ENCODE measurements at places on chromosomes 16 and 17.
A peak's percentile ranks its signal among the peaks of the same experiment; 100 is the strongest.

GRCh38 chr16:78425891-78426510 is 326.5 kb downstream of the WWOX start:
- DNase-seq = no peak

DNA sequence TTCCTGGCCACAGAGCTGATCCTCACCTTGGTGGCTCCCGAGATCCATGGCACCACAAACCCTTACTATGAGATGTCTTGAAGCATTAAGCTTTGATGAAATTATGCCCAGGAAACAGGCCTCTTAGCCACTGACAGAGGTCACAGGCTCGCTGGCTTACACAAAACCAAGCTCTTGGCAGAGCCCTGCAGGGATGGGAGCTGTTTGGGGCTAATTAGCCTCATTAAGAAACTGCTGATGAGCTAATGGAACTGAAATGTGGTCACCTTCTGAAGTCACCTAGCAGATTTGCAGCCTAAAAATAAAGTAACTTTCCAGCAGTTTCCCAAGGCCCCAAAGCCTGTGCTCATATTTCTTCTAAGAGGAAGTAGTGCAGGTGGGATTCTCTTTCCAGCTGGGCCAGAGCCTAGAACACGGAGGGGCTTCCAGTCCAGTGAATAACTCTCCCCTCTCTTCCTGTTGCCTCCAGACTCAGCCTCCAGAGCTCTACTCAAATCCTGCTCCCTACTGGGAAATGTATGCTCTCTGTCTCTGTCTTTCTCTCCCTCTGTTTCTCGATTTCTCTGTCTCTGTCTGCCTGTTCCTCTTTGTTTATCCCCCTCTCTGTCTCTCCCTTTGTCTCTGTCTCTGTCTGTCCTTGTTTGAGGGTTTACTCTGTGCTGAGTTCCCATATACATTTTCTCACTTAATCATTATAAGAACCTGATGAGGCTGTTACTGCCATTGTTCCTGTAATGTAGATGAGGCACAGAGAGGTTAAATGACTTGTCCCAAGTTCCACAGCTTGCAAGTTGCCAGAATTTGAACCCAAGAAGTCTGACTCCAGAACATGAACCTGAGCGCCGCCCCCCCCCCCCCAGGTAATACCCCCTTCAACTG is 338.9 kb downstream of the CA10 start:
- DNase-seq = no peak

GRCh38 chr17:60506312-60506711 is 19.7 kb downstream of the APPBP2 start:
- DNase-seq = no peak

- no peak for DNase-seq
These were observed 20.9 kb downstream of the RGS9 start for GRCh38 chr17:65158041-65158440.

- no peak for DNase-seq
These were observed 4.1 kb downstream of the KRT31 start for GRCh38 chr17:41393294-41393693.

- DNase-seq = no peak
These were observed 93.5 kb downstream of the NPIPB11 start for GRCh38 chr16:29312835-29313558.

- DNase-seq = peak; percentile 73
These were observed 773 bp downstream of the PHLPP2 start for GRCh38 chr16:71723537-71724319.

DNA sequence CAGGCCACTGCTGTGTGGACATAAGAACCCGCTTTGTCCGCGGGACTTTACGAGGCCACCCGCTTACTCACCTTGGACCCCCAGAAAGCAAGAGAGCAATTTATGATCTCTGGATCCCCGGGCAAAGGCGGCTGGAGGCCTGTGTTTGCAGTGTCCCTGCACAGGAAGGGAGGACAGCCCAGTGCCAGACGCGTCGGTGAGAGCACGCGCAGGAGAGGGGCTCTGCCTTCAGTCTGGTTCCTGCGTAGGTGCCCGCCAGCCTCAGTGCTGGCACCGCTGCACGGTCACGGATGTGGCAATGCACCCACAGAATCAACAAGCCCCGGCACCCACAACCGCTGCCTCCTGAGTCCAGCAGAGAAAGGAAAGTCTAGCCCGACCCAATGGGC is 248.4 kb downstream of the C16orf95 start:
- no peak for DNase-seq

DNA sequence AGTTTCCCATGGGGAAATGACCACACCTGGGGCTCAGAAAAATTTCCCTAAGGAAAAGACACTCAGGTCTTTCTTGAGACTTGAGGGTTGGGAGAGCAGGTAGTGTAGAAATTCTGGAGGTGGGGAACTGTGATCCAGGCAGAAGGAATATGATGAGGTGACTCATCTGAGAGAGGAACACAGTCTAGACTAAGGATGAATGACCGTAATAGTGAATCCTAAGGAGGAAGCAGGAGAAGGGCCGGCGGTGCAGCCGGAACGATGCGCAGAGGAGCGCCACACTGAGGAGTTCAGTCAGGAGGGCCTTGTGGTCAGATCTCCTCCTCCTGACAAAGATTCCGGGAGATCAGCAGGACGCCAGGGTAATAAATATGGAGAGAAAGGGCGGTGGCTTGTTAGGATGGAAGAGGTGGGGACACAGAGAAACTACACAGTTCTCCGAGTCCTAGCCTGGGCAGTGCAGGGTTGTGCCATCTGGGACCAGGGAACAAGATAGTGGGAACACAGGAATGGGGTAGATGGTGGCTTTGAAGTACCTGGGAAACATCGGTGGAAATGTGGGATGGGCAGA is 135.6 kb downstream of the PARN start:
- no peak for DNase-seq

DNA sequence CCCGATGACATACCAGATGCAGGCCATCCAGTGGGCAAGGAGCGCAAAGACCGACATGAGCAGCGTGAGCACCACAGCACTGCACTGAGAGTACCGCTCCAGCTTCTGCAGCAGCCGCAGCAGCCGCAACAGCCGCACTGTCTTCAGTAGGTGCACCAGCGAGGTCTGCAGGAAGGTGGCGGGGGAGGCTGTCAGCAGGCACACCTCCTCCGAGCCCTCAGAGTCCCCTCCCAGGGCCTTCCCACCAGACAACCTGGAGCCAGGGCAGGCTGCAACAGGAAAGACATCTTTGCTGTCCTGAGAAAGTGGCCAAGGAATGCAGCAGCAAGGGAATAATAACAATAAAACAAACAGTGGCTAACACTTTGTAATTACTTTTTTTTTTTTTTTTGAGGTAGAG is 9.1 kb downstream of the KCNH4 start:
- DNase-seq = no peak

DNA sequence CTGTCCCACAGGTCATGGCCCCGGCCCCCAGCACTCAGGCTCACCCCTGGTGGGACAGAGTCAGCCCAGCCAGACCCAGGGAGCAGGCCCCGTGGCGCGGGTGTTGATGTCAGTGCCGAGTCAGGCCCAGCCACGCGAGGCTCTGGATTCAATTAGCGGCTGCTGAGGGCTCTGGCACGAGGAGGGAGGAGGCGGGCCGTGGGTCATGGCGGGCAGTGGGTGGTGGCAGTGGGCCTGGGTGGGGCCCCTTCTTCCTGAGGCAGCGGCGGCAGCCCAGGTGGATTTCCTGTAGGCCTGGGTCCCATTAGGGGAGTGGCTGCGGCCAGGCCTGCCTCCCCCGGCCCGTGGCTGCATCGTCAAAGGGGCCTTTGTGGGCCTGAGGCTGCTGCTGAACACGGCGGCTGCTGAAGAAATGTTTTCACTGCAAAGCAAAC is 12.9 kb downstream of the VASN start:
- no peak for DNase-seq

DNA sequence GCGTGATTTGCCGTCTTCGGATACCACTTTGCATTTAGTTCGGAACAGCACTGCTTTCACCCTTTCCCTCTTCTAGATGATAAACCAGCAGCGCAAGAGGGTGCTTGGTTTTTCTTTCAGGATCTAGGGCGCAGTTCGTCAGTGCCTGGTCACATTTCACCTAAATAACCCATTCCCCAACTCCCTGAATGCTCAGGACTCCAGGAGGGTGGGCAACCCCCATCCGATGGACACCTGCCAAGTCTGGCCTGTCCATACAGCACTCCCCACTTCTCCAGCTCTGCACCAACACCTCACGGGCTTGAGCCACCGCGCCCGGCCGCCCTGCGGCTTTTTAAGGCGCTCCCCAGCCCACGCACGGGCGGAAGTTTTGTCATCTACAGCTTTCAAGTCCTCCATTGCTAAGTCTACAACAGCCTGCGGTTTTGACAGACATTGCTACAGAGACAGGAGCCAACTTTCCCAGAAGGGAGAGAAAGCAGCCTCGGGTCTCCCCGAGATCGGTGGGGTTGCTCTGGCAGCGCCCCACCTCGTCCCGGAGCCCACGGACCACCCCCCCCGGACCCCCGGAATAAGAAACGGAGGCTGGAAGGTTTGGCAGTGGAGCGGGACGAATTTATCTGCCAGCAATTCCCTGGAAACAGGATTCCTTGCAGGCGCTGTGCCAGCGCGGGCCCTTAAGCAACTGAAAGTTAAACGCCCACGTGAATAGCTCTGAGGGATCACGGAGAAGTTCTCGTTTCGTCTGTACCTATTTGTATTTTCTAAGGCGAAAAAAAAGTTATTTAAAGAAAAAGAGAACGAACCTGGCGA is 38.6 kb upstream of the SLFN13 start:
- peak; percentile 69 for DNase-seq

DNA sequence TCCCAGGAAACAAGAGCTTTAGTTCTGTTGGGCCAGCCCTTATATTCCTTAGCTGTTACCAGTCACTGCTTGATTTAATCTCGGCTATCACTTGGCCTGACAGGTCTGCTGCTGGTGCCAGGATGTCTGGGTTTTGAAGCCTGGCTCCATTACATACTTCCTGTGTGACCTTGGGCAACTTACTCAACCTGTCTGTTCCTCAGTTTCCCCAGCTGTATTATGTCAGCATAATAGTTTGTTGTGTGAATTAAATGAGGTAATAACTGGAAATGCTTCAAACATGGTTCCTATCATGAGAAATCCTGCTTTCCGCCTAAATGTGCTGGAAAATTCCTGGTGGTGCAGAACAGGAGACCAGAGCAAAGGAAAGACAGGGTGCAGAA is 50.6 kb upstream of the STH start:
- DNase-seq = no peak

DNA sequence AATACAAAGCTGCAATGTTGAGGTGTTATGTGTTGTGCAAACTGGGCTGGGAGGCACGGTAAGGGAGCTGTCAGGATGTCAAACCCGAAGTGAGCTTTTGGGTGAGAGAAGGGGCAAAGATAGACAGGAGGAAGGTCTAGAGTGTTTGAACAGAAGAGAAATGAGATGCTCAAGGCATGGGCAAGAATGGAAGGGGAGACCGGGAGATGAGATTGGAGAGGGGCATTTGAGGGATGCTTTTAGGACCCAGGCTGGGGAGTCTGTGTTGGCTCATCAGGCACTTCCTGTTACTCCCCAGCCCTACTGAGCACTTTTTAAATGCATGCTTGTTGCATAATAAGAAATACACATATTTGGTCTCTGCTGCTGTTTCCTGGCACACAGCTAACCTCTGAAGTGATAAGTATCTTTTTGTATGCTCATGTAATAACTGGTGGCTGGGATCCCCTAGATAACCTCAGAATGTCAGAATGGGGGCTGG is 13.7 kb downstream of the UNC45B start:
- DNase-seq = no peak

DNA sequence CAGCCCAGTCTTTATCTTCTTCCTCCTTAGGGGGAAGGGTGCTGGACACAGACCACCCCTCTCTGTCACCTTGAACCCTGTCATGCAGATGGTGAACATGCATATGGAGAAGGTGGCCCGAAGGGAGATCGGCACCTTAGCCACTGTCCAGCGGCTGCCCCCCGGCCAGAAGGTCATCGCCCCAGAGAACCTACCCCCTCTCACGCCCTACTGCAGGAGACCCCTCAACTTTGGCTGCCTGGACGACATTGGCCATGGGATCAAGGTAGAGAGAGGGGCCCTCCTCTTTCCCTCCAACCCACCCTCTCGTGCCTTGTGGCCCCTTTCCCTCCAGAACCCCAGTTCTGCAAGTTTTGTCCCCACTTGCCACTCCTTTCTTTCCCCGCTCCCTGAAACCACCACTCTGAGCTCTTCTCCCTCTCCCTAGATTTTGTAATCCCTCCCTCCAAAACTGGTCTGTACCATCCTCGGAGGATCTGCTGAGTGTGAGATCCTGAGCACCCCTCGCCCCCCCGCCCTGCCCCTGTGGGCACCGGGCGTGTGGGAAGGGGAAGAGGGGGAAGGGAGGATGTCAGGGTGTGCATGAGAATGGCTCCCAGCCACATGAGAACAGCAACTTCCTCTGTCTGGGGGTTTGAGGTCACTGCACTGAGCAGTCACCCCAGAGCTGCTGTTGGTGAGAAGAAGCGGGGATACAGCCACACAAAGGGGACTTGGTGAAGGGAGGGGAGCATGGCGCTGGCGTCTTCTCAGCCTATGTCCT is 7.3 kb downstream of the ABI3 start:
- peak; percentile 40 for DNase-seq

- DNase-seq = no peak
These were observed 10.0 kb downstream of the TMEM235 start for GRCh38 chr17:78241277-78242023.

GRCh38 chr16:50841081-50841886 is 99.4 kb downstream of the CYLD start:
- no peak for DNase-seq

GRCh38 chr17:77019893-77020379 is 120.8 kb upstream of the SEC14L1 start:
- no peak for DNase-seq

DNA sequence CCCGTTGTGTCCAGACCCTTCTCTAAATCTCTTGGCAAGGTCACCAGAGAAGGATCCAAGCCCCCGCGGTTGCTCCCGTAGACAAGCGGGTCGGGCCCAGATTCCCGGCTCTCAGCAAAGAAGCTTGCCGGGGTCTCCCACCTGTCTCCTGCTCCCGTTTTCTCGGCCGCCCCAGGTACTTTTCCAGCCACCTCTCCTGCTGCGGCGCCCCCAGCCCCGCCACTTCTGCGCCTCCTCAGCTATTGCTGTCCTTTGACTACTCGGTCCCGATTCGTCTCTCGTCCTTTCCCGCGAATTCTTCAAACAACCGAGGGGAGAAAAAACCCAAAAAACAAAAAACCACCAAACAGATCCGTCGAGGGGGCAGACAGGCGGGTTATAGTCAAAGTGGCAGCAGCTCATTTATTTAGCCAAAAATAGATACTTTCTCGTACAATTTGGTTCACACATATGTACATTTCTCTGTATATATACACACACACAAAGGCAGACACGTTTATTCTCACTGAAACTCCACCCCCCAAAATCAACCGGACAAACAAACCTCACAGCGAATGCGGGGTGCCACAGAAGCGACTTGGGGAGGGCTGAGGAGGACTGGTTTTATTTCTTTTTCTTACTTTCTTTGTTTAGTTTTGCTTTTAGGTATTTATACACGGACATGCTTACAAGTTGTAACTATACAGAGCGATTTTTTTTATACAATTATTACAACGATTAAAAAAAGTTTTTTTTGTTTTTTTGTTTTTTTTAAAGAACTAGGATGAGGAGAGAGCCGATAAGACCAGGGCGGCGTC is 3.5 kb downstream of the IRX3 start:
- no peak for DNase-seq

GRCh38 chr17:74113326-74113725 is 90.2 kb upstream of the RPL38 start:
- DNase-seq = no peak

GRCh38 chr17:45852535-45853297 is 8.0 kb downstream of the SPPL2C start:
- DNase-seq = peak; percentile 31
